ENCODE measurements at places on chromosomes 12 and 14.

DNA sequence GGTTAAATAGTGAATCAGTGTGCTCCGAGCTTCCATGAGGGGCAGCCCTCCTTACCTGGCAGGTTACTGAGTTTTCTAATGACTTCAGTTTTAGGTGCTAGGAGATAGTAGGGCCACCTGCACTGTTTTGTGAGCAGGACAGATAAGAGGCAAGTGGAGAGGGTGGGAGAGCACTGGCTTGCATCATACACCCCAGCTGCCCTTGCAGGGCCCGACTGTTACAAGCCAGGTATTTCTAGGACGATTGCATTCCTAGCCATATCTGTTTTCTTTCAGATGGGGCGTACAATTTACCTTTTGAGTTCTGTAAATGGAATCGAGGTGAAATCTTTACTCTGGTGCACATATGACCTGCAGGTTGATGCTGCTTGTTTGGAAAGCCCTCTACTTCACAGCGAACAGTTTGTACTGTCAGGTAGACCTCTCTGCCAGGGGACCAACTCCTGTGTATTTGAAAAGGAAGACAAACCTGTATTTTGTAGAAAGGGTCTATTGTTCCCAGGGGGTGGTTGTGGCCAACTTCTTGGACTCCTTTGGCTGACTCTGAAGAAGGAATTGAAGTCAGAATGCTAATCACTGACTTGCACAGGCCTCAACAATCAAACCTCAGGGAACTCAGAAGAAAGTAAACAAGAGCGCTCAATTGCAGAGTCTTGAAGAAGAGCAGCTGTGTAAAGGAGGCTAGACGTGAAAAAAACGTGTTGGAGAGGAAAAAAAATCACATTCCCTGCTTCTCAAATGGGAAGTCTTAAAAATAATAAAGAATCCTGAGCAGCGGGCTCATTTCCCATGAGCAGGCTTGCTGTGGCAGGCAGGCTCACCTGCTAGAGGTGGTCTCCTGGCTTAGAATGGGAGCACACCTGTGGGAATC lies 57.3 kb downstream of the ETV6 start:
- no peak for DNase-seq

DNA sequence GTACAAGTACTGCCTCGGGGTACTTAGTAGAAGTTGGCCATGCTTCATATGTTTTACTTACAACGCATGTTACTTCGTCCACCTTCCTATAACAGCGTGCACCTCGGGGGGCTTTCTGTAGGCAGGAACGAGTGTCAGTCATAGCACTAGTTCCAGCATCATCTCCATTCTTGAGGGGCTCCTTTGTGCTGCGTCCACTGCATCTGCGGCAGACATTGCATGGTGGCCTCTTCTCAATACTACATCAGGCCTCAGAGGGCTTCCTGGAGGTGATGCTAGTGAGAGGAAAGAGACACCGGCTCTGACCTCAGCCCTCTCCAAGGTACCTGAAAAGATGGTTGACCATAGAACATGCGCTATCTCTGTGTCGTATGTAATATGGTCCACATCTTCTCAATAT lies 121.2 kb upstream of the RTL1 start:
- no peak for DNase-seq

GRCh38 chr12:30990316-30990715 lies 63.8 kb downstream of the TSPAN11 start:
- DNase-seq: no peak

- DNase-seq: no peak
These were observed 107.4 kb downstream of the GRIP1 start for GRCh38 chr12:66571361-66571915.

- no peak for DNase-seq
These were observed 19.0 kb downstream of the MYL2 start for GRCh38 chr12:110901401-110901800.

DNA sequence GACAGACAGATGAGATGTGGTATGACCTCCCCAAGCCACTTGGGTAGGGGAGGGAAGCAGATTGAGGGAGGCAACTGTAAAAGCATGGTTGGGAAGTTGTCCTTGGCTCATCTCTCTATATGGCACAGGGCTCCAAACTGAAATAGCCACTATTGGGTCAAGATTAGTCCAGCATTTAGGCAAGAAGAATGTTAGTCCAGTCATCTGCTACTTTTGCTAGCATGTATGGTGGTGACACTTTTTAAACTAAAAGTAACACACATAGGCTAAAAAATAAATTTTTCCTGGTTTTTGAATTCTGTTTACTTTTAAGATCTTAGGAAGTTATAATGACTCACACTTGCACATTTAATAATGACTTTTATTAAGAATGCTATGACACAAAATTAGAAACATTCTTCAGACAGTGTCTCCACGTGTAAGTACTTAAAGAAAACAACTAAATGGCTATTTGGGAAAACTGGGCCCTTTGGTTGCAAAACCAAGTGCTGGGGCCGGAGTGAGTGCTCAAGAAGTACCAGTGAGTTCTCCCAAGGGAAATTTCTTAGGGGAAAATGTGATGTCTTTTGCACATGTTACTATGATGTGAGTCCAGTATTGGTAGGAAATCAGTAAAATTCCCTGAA lies 179.1 kb upstream of the HIF1A start:
- no peak for DNase-seq

DNA sequence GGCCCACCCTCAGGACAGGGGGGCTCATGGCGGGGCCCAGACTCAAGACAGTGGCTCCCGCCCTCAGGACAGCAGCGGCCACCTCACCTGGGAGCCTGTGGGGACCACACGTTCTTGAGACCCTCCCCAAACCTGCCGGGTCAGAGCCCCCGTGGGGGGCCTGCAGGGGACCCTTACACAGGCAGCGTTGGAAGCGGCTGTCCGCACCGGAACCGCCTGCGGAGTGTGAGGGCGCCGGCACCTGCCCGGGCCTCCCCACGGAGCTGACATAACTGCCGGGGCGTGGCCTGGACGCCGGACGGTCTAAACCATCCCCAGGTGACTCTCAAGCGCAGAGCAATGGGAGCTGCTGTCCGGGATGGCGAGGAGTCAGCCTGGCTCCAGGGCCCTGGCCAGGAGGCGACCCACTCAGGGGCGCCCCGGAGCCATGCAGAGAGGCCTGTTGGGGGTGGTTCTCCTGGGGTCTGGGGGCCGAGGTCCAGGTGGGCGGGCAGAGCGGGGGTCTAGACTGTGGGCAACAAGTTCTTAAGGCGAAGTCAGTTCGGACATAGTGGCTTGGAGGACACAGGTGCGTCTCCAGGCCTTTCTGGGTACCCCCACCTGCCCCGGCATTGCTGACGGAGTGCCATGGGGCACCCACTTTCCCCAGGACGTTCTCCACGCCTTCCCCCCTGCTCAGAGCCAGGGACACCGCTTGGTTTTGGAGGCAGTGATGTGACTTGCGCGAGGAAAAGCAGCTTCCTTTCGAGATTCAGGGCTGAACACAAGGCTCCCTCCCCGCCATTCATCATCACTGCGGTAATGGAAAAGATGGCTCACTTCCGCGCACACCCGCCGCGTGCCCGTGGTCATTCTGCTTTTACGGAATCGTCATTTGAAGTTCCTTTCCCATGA lies 23.2 kb downstream of the GALNT9 start:
- no peak for DNase-seq

- DNase-seq: no peak
These were observed 758.3 kb downstream of the C12orf50 start for GRCh38 chr12:87270919-87271318.

DNA sequence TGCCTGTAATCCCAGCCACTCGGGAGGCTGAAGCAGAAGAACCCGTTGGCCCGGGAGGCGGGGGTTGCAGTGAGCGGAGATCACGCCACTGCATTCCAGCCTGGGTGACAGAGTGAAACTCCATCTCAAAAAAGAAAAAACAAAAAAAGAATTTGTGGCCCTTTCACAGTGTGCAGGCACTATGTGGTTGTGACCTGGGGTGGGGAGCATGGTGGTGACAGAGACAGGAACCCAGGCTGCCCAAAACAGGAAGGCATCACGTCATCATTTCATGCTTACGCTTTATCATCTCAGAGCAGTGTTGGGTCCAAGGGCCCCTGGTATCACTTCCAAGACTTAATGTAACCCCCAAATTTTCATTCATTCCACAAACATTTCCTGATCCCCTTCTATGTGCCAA lies 175.7 kb upstream of the GSC start:
- no peak for DNase-seq

All from stimulated activated CD4-positive, alpha-beta T cell treated with anti-CD3 and anti-CD28 coated beads, Interleukin-1b, Interleukin-23, amount 100 ng/mL, for 48 hours (primary cell).